ENCODE measurements at places on chromosomes 12 and 14.
A peak's percentile ranks its signal among the peaks of the same experiment; 100 is the strongest.

GRCh38 chr14:67167420-67168109 lies 21.7 kb upstream of the GARIN2 start:
- DNase-seq = no peak

- no peak for DNase-seq
Measured at GRCh38 chr12:92028441-92028709, 117.3 kb downstream of the BTG1 start.

DNA sequence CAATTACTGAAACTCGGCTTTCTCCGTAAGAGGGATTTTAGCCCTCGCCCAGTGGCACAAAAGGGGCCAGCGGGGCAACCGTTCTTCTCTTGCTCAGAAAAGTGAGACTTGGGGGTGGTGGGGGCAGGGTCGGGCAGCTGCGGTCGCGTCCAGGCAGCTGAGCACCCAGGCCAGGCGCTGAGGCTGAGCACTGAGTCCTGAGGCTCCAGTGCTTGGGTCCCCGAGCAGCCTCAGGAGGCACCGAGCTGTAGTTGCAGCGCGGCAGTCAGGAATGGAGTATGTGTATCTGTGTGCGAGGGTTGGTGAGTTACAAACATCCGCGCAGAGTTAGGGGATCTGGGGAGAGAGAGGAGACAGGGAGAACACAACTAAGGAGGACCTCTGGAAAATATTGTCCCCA lies 4.1 kb upstream of the HOXC6 start:
- DNase-seq = no peak

DNA sequence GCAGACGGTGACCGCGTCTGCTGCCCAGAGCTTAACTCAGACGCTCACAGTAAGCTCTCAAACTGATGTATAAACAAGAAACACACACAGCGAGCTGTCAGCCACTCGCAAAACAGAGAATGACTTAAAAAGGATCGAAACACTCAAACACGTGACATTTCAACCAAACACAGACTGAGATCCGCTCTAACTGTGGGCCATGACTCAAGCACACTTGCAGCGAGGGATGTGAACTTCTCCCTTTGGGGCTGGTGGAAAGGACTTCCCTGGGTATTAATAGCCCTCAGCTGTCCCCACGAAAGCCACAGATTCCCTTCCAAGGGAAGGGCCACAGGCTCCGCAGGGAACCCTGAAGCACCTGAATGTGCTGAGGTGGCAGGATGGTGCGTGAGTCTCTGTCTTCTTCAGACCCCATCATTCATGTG lies 29.1 kb downstream of the CCDC88C start:
- no peak for DNase-seq

- no peak for DNase-seq
Measured at GRCh38 chr14:32991691-32992090, 53.0 kb downstream of the NPAS3 start.

DNA sequence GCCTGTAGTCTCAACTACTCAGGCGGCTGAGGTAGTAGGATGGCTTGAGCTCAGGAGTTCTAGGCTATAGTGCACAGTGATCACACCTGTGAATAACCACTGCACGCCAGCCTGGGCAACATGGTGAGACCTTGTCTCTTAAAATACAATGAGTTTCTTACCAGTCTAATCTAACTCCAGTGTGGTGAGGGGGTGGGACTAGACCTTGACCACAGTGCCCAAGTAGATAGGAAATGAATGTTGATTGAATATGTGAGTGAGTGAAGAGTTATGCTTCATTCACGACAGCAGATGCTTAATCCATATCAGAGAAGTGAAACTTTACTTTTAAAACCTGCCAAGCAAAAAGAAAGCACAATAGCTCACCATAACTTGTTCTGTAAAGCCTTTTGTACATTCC lies 11.2 kb upstream of the AK7 start:
- no peak for DNase-seq

DNA sequence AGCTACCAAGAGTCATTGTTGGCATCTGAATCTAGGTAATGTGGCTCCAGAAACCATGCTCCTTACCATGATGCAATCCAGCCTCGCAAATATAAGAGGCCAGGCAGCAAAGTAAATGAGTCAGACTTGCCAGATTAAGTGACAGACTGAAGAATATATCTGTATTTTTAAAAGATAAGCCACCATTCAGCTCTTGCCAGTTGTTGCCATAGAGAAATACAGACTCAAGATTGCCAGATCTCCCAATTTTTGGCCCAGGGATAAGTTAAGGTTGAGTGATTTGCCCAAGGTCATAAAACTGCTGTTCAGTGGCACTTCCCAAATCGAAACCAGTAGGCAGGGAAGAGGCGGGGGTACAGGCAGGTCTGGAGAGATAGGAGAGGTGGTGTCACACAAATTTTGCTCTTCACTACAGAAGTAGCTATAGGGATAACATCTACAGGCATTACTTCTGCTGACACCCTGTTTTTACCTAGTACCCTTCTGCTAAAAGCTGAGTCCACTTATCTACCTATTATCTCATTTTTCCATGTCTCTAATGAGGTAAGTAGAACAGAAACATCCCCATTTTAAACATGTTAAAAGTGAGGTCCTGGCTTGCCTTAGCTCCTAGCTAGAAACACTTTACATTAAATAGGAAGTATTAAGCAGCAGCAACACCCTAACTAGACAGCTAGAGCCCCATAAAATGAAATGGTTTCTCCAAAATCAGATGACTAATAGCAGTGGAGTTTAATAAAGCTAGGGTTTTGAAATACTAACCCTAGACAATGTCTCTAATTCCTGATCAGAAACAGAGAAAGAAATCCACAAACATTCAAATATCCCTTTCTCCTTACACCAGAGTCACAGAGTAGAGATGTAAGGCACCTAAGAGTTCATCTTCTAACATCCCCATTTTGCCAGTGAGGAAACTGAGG lies 19.5 kb downstream of the DCAF5 start:
- no peak for DNase-seq

- no peak for DNase-seq
Measured at GRCh38 chr14:30608533-30609006, 13.5 kb upstream of the SCFD1 start.

DNA sequence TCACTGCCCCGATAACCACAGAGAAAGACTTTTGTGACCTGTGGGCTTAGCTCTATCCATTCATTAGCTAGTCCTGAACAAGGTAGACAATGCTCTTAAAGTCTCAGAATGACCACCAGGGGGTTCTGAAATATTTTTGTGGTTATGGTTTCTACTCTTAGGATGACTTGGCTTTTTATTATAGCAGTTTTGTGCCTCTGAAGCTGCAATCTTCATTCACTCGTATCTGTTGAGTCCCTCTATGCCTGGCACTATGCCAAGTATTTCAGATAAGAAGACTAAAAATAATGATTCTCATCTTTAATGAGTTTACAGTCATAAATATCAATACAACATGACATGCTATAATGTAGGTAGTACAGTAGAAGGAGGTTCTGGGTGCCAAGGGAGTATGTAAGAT lies 130.8 kb upstream of the TRHDE start:
- DNase-seq = no peak

GRCh38 chr14:20143911-20144310 lies 5.3 kb downstream of the OR4N5 start:
- DNase-seq = no peak

DNA sequence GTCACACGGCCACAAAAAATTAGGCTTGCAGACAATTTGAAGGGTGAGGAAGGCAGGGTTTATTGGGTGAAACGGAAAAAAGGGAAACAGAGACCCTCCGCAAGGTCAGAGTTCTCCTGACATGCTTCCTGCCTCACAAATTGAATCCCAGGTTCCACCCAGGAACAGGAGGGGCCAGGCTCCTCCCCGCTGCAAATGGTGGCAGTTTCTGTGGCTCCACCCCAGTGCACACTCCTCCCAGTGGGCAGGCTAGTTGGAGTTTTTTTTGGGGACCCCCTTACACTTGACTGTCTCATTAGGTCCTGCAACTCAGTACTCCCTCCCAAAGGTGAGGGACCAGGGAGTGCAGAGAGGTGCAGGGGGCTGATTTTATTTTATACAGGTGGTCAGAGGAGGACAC lies 39.4 kb upstream of the PPP1CC start:
- no peak for DNase-seq

DNA sequence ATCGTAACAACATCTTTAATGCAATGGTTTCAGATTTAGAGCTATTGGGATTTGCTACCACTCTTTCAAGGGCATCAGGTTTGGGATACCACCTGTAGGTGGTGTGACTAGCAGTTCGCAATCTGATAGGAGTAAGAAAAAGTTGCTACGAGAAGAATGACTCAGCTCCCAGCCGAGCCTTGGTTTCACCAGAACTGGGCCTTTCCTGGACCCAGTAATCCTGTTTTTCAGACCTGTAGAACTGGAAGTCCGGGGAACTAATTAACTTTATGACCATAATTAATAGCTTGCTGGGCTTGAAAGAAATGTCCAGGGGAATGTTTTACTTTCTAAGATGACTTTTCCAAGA lies 770 bp downstream of the ABHD4 start:
- DNase-seq = peak; percentile 34

GRCh38 chr14:49863487-49864281 lies 11.1 kb upstream of the NEMF start:
- no peak for DNase-seq

- DNase-seq = no peak
Measured at GRCh38 chr12:121608301-121608700, 18.0 kb upstream of the ORAI1 start.

- DNase-seq = no peak
Measured at GRCh38 chr12:79873201-79873600, 61.7 kb downstream of the PPP1R12A start.

- no peak for DNase-seq
Measured at GRCh38 chr12:120668091-120668867, 18.7 kb upstream of the MLEC start.

DNA sequence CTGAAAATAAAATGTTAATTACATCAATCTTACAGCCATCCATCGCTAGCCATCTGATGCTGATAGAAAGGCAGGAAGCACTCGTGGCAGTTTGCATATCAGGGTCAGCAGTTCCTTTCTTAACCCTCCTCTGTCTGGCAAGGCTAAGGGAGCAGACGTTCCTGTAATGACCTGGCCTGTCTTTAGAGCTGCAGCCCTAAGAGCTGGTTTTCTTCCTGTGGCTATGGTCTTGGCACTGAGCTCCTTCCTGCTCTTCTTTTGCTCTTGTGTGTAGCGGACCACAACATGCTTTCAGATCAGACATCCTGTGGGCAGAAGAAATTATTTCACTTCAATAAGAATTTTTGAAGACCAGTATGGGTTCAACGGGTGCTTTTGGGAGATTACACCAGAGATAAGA lies 170.4 kb downstream of the DAD1 start:
- DNase-seq = no peak

GRCh38 chr14:52860910-52861309 lies 69.5 kb upstream of the GNPNAT1 start:
- DNase-seq = no peak

DNA sequence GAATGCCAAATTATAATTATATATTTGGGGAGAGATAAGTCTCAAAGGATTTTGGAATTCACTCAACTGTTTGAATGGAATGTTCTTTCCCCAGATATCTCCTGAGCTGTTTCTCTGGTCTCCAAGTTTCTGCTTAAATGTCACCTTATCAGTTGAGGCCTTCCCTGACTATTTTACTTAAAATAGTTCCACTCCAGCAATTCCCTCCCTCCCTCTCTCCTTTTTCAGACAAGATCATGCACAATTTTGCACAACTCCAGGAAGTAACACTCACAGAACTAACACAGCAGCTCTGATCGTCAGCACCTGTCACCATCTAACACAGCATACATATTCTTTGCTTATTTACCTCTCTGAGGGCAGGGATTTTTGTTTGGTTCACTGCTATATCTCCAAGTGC lies 12.5 kb downstream of the BTG1 start:
- no peak for DNase-seq

GRCh38 chr12:82660541-82661325 lies 26.0 kb upstream of the TMTC2 start:
- no peak for DNase-seq

DNA sequence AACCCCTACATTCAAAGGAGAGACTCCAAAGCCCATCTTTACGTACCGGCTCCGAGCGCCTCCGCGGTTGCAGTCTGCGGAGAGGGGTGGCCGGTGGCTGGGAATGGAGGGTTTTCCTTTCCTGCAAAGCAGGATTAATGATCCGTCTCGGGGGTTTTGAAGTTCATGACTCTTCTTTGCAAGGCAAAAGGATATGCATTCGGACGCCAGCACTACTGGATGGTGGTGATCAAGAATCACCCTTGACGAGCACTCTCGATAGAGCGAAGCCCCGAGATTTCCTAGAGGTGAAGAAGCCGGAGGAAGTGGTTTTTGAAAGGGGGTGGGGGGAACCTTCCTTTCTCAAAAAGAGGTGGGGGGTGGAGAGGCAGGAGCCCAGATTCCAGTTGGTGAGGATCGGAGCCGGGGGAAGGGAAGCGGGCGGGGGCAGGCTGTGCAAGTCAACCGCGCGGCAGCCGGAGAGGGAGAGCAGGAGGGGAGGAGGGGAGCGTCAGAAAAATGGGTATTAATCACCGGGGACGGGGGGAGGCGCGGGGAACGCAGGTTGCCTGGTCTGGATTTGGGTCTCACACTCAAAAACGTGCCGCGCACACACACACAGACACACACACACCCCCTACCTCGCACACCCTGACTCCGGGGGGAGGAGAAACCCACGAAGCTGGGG lies at the start of gene GRIN2B:
TSS of gene GRIN2B (minus strand) at position 307 of the 667 bp plus-strand sequence. CDS start 115,394 bp downstream, outside the sequence.
- no peak for DNase-seq

GRCh38 chr14:21070083-21070609 lies at the start of gene ARHGEF40:
Gene ARHGEF40, plus strand, starts transcription at chr14:21070304. Its CDS starts 93 bp downstream, at chr14:21070397.
- peak; percentile 27 for DNase-seq

GRCh38 chr14:64200170-64200569 lies 94.0 kb downstream of the ESR2 start:
- no peak for DNase-seq

DNA sequence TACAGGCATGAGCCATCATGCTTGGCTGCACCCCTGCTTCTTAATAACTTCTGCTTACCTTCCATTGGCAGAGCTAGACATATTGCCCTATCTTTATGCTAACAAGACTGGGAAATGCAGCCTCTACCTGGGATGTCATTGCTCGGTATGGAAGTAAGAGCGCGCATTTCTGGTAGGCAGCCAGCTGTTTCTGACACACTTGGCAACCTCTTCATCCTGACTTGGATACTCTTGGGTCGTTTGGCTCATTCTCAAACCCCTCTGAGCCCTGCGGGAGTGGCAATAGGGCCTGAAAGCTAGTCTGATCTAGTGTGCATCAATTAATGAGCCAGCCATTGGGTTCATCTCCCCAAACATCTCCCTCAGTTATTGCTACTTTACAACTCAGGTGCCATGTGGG lies 5.4 kb upstream of the PLBD1 start:
- DNase-seq = no peak

GRCh38 chr12:80895240-80895639 lies 42.5 kb downstream of the LIN7A start:
- DNase-seq = no peak

DNA sequence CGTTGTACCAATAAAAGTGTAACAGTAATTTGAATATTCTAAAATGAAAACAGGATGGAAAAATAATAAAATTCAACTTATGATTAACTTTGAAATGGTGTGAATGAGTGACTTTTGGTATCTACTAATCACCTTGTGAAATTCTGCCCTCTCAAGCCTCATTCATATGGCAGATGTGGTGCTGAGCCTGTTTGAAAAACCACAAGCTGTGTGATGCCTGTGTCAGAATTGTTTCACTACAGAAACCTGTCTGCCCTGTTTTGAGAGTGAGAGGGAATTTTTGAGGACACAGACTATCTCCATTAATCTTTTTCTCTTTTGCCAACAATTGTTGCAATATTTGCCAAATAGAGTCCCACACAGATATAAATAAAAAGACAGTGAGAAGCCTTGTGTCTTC lies 3.9 kb upstream of the RNU6-7 start:
- no peak for DNase-seq

- no peak for DNase-seq
Measured at GRCh38 chr12:15757553-15758255, 31.5 kb downstream of the EPS8 start.

GRCh38 chr12:116236148-116236731 lies 41.3 kb downstream of the MED13L start:
- peak; percentile 33 for DNase-seq
